ENCODE measurements at places on chromosomes 7 and 10. TPM values are rescaled to one million over a fixed set of nuclear protein-coding genes. Genes with fewer than 3 reads are reported as not detected.

GRCh38 chr10:47095211-47095610, 184.0 kb downstream of the PTPN20 start:
- H3K36me3 ChIP-seq = no peaks in the 10 kb centered on the region
- peak; percentile 67 for DNase-seq
- no peaks in the 10 kb centered on the region for H3K27me3 ChIP-seq
- H3K4me1 ChIP-seq = no peaks in the 10 kb centered on the region

GRCh38 chr7:28630350-28630749, 218.0 kb downstream of the CREB5 start:
- no peak overlapping the region for H3K4me3 ChIP-seq
- no peak overlapping the region for H3K27ac ChIP-seq
- DNase-seq = no peak
- H3K27me3 ChIP-seq = no peaks in the 10 kb centered on the region

DNA sequence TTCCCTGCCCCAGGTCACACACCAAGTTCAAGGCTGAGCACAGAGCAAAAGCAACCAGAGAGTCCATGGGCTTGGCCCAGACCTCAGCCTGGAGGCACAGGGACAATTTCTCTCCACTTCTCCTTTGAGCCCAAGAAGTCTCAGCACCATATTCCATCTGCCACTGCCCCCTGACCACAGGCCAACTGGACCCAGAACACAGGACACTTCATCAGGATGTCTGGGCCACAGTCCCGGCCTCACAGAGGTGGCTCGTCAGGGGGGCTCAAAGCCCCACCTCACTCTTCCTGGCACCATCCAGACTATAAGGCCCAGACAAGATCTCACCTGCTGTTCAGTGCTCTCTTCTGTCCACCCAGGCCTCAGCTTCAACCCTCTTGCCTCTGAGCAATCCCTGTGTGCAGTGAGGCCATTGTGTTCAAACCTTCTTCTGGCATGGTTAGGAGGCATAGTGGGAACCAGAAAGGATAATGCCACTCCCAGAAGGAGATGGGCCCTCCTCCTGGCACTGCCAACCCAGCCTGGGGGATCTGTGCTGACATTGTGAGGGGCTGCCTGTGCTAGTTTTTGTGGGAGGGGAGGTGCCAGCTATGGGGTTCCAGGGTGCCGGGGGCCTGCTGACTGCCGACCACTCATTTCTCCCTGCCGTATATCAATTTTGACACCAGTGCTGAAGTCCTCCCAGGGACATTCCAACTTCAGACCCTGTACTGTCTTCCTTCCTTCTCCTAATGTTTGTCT, 49.7 kb upstream of the ANTXRL start:
- no peaks in the 10 kb centered on the region for H3K27me3 ChIP-seq
- no peak overlapping the region for H3K4me3 ChIP-seq
- no peak overlapping the region for H3K27ac ChIP-seq
- no peaks in the 10 kb centered on the region for H3K36me3 ChIP-seq
- H3K4me1 ChIP-seq = no peaks in the 10 kb centered on the region

DNA sequence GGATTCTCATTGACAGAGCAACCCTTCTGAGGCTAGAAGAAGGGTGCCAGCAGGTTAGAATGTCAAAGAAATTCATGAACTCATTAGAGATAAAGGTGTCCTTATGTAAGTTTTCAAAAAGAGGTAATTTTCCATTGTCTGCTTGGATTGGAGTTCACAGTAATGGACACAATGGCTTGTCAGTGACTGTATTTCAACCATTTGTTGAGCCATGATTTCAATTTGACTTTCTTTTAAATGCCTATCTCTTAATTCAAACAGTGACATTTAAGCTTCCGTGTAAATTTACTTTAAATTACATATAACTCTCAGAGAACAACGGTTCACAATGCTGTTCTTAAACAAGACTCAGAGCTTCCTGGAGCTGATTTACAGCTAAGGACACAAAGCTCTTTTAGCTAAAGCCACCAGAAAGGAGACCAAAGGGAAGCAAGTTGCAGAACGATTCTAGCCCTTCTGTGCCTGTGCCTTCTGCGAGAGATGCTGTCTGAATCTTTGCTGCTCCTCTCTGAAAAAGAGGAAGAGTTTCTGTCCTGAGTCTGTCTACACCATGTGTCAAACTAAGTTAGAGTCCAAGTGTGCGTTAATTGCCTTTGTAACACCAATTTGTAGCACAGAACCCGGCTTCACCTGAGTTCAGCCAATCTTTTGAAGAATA, 42.2 kb upstream of the PFKP start:
- no peaks in the 10 kb centered on the region for H3K4me1 ChIP-seq
- no peak overlapping the region for H3K4me3 ChIP-seq
- H3K36me3 ChIP-seq = no peaks in the 10 kb centered on the region
- no peak for DNase-seq
- H3K27ac ChIP-seq = no peak overlapping the region

DNA sequence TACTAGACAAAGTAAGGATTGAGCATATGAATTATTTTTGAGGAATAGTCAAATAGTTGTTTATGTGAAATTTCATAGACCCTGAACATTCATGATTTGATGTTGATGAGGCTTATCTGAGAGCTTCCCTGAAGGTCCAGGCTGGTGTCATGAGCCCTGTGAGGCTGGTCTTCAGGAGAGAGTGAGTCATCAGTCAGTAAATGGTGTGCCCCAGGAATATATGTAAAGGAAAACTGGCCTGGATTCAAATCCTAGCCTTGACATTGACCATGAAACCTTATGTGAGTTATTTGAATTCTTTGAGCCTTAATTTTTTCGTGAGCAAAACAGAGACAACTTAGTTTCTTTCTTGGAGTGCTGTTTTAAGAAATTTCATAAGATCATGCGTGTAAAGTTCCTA, 6.2 kb downstream of the TMEM236 start:
- H3K4me1 ChIP-seq = no peaks in the 10 kb centered on the region
- no peaks in the 10 kb centered on the region for H3K27me3 ChIP-seq
- no peak for DNase-seq
- H3K4me3 ChIP-seq = no peak overlapping the region

KAZALD1 gene
- total RNA-seq = 1.6 TPM

Data from suprapubic skin (tissue), 4 donors.